ENCODE measurements at places on chromosomes 12 and 14. TPM values are rescaled to one million over a fixed set of nuclear protein-coding genes. Genes with fewer than 3 reads are reported as not detected.

ESR2 gene
- total RNA-seq = 0.13 TPM

CCDC38 gene
- not detected for total RNA-seq

RNF212B gene
- not detected for total RNA-seq

BDKRB2 gene
- not detected for total RNA-seq

GLI1 gene
- total RNA-seq = 0.30 TPM

RNASE2 gene
- total RNA-seq = not detected

NFATC4 gene
- not detected for total RNA-seq

TPPP2 gene
- total RNA-seq = not detected

LRRK2 gene
- 0.05 TPM for total RNA-seq

TMEM117 gene
- 1.6 TPM for total RNA-seq

DENR gene
- total RNA-seq = 55.9 TPM

RPGRIP1 gene
- not detected for total RNA-seq

BICDL1 gene
- 44.6 TPM for total RNA-seq

PLXNC1 gene
- 27.0 TPM for total RNA-seq

HPD gene
- total RNA-seq = not detected

CCDC92 gene
- total RNA-seq = 20.5 TPM

CLEC4A gene
- 1.7 TPM for total RNA-seq

PPP1R3E gene
- total RNA-seq = 34.4 TPM

LRRC10 gene
- not detected for total RNA-seq

AGAP2 gene
- total RNA-seq = 84.5 TPM

IFNG-AS1 gene
- total RNA-seq = 0.40 TPM

GNS gene
- 40.1 TPM for total RNA-seq

TAS2R42 gene
- total RNA-seq = not detected

VRTN gene
- not detected for total RNA-seq

TMPRSS12 gene
- not detected for total RNA-seq

DPPA3 gene
- not detected for total RNA-seq

IGF1 gene
- 0.86 TPM for total RNA-seq

TMEM132C gene
- 0.05 TPM for total RNA-seq

RGS6 gene
- total RNA-seq = 2.0 TPM

PLEK2 gene
- 0.43 TPM for total RNA-seq

TAS2R7 gene
- total RNA-seq = not detected

GARIN6 gene
- not detected for total RNA-seq

SELPLG gene
- total RNA-seq = 289 TPM

NTF3 gene
- not detected for total RNA-seq

TSPAN19 gene
- not detected for total RNA-seq

GLIPR1L2 gene
- not detected for total RNA-seq

COCH gene
- 0.55 TPM for total RNA-seq

JPH4 gene
- not detected for total RNA-seq

MLEC gene
- 97.8 TPM for total RNA-seq

COQ10A gene
- 12.8 TPM for total RNA-seq

OR10P1 gene
- total RNA-seq = not detected

PTCSC3 gene
- not detected for total RNA-seq

PLCZ1 gene
- not detected for total RNA-seq

ATP6V1D gene
- 46.7 TPM for total RNA-seq

PARPBP gene
- total RNA-seq = 18.8 TPM

NID2 gene
- total RNA-seq = 0.18 TPM

TRHDE gene
- not detected for total RNA-seq

FANCM gene
- total RNA-seq = 13.3 TPM

TPH2 gene
- not detected for total RNA-seq

SLC25A21 gene
- not detected for total RNA-seq
